A549 treated with CpdA at 1 μM for 4 hours (cell line): ENCODE measurements at places on chromosomes 5 and 9. TPM values are rescaled to one million over a fixed set of nuclear protein-coding genes. Genes with fewer than 3 reads are reported as not detected.

Gene ST8SIA4
- 0.23 to 0.67 TPM (median 0.56 TPM) in 5 replicates for total RNA-seq

Gene RASGRF2
- total RNA-seq = 2.1 to 3.1 TPM (median 2.3 TPM) in 5 replicates

Gene DRD1
- 0.83 to 1.4 TPM (median 1.0 TPM) in 5 replicates for total RNA-seq

Gene FRMD3
- total RNA-seq = 1.5 to 2.7 TPM (median 1.9 TPM) in 5 replicates

Gene PCDHB10
- total RNA-seq = 0.03 to 0.06 TPM in 2 of 5 replicates, not detected in the others

Gene NMUR2
- total RNA-seq = 0.03 to 0.06 TPM (median 0.06 TPM) in 3 of 5 replicates, not detected in the others

Gene FSD1L
- 2.9 to 4.2 TPM (median 3.9 TPM) in 5 replicates for total RNA-seq

Gene PCDHGA5
- 0.11 to 0.17 TPM (median 0.15 TPM) in 5 replicates for total RNA-seq

Gene MYORG
- 3.1 to 4.2 TPM (median 3.9 TPM) in 5 replicates for total RNA-seq

Gene PCSK5
- 0.68 to 1.0 TPM (median 0.87 TPM) in 5 replicates for total RNA-seq

Gene SLC4A9
- total RNA-seq = 0.01 TPM in 1 of 5 replicates, not detected in the others

Gene TRIM36
- total RNA-seq = 1.5 to 1.7 TPM (median 1.7 TPM) in 5 replicates

Gene TERT
- total RNA-seq = 2.2 to 3.5 TPM (median 2.9 TPM) in 5 replicates

Gene DPYSL3
- 16.6 to 19.4 TPM (median 17.9 TPM) in 5 replicates for total RNA-seq

Gene CDKN2B
- not detected in 5 replicates for total RNA-seq

Gene STK32A
- 0.09 to 0.30 TPM (median 0.29 TPM) in 5 replicates for total RNA-seq

Gene TBCA
- total RNA-seq = 270 to 339 TPM (median 291 TPM) in 5 replicates

Gene N4BP3
- 0.94 to 1.6 TPM (median 1.4 TPM) in 5 replicates for total RNA-seq
